ENCODE measurements at places on chromosomes 5 and 9.

DNA sequence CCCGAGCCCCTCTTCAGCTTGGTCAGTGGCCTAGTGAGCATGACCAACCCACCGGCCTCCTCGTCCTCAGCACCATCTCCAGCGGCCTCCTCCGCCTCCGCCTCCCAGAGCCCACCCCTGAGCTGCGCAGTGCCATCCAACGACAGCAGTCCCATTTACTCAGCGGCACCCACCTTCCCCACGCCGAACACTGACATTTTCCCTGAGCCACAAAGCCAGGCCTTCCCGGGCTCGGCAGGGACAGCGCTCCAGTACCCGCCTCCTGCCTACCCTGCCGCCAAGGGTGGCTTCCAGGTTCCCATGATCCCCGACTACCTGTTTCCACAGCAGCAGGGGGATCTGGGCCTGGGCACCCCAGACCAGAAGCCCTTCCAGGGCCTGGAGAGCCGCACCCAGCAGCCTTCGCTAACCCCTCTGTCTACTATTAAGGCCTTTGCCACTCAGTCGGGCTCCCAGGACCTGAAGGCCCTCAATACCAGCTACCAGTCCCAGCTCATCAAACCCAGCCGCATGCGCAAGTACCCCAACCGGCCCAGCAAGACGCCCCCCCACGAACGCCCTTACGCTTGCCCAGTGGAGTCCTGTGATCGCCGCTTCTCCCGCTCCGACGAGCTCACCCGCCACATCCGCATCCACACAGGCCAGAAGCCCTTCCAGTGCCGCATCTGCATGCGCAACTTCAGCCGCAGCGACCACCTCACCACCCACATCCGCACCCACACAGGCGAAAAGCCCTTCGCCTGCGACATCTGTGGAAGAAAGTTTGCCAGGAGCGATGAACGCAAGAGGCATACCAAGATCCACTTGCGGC lies 1.8 kb downstream of the EGR1 start:
- no peak for DNase-seq
- peaks cover 15% of the 10 kb centered on the region for H3K4me1 ChIP-seq
- peaks cover 25% of the 10 kb centered on the region for H3K27me3 ChIP-seq
- no peak overlapping the region for H3K27ac ChIP-seq

DNA sequence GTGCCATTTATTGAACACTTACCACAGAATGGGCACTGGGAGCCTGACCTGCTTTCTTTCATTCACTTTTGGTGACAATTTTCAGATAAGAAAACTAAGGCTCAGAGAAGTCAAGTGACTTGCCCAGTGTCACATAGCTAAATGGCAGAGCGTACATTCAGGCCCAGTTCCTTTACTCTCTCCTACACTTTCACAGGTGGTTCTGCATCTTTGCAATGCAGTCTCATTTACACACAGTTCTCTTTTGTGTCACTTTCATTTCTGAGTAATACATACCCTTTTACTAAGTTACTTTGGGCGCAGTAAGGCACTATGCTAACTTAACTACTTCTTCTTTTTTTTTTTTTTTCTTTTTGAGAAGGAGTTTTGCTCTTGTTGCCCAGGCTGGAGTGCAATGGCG lies 8.3 kb downstream of the NFIL3 start:
- H3K4me3 ChIP-seq = no peak overlapping the region
- no peaks in the 10 kb centered on the region for H3K36me3 ChIP-seq
- H3K27me3 ChIP-seq = peaks cover 9% of the 10 kb centered on the region
- no peak overlapping the region for H3K27ac ChIP-seq
- peaks cover 3% of the 10 kb centered on the region for H3K4me1 ChIP-seq

DNA sequence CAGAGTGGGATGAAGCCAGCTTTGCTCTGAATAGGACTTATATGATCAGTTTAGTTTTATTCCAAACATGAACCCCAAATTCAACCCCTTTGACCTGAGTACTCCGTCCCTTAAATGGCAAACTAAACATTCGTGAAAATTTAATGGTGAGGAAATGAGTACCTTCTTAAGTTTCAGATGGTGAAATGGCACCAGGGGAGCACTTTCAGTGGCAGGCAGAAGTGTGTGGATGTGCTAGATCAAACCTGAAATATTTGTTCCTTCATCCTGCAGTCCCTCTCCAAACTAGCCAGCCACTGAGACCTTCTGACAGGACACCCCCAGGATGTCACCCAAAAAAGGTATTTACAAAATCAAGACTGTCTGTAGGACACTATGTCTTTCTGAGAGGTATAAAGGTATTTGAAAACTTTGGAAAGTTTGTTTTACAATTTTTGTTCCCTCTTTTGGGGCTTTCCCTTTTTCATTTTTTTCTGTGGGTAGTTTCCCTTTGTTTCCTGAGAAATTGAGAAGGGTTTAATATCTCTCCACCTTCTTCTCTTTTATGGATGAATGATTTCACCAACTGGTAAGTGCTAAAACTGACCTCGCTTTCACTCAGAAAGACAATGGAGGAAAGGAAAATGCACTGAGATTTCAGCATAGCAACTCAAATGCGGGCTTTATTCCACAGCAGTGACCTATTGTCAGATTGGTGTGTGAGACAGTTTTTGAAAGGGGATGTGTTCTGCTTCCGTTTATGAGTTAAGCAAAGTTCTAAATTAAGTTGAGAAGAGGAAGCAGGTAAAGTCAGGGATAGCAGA lies 127.1 kb downstream of the TMC1 start:
- DNase-seq = no peak
- H3K4me1 ChIP-seq = no peaks in the 10 kb centered on the region
- H3K27ac ChIP-seq = no peak overlapping the region
- H3K4me3 ChIP-seq = no peak overlapping the region
- H3K27me3 ChIP-seq = no peaks in the 10 kb centered on the region

DNA sequence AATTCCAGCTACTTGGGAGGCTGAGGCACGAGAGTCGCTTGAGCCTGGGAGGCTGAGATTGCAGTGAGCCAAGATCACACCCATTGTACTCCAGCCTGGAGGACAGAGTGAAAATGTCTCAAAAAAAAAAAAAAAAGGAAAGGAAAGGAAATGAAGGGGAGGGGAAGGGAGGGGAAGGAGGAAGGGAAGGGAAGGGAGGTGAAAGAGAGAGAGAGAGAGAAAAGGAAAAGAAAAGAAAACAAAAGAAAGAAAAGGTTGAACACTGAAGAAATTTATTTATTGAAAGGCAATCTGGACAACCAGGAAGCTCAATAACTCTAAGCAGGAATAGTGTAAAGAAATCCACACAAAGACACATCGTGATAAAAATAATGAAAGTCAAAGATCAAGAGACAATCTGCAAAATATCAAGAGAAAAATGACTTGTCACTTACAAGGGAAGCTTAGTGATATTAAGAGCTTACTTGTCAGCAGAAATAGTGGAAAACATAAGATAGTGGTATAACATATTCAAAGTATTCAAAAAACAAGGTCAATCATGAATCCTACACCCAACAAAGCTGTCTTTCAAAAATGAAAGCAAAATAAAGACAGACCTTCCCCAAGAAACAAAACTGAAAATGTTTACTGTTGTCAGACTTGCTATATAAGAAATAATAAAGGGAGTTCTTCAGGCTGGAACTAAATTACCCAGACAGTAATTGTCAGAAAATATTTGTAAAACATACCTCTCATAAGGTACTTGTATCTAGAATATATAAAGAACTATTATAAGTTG lies 10.9 kb upstream of the RIMOC1 start:
- H3K27ac ChIP-seq = no peak overlapping the region
- H3K4me1 ChIP-seq = no peaks in the 10 kb centered on the region
- no peak overlapping the region for H3K4me3 ChIP-seq
- H3K36me3 ChIP-seq = no peaks in the 10 kb centered on the region
- no peak for DNase-seq

DNA sequence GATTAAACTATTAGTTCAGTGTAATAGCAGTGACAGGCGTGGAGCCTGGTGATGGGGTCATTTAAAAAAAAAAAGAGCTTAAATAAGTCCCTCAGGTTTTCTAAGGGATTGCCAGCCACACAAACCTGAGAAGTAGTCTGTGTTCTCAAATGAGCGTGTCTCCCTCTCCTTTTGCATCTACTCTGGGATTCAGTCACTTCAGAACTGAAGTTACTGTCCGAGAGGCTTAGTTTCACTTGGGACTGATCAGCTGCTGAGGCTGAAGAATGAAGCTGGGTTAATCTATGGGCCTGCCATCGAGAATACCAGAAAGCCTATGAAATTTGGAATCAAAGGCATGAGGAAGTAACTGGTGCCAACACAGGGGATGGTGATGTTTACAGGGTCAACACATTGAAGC lies 310.1 kb downstream of the ADAMTS6 start:
- DNase-seq = no peak
- no peaks in the 10 kb centered on the region for H3K27me3 ChIP-seq
- H3K4me3 ChIP-seq = no peak overlapping the region
- H3K36me3 ChIP-seq = no peaks in the 10 kb centered on the region
- no peak overlapping the region for H3K27ac ChIP-seq

DNA sequence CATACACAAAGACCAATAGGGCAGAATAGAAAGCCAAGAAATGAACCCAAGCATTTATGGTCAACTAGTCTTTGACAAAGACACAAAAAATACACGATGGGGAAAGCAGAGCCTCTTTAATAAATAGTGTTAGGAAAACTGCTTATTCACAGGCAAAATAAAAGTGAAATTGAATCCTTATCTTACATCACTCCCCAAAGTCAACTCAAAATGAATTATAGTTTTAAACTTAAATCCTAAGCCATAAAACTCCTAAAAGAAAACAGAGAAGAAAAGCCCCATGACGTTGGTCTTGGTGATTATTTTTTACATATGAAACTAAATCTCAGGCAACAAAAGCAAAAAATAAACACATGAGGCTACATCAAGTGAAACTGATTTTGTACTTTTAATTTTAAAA lies 46.8 kb downstream of the CHSY3 start:
- H3K4me3 ChIP-seq = no peak overlapping the region
- no peak for DNase-seq
- H3K27me3 ChIP-seq = no peaks in the 10 kb centered on the region
- H3K4me1 ChIP-seq = no peaks in the 10 kb centered on the region

GRCh38 chr5:89064736-89065135 lies 181.8 kb upstream of the MEF2C start:
- no peak overlapping the region for H3K4me3 ChIP-seq
- H3K36me3 ChIP-seq = no peaks in the 10 kb centered on the region
- no peaks in the 10 kb centered on the region for H3K27me3 ChIP-seq
- H3K4me1 ChIP-seq = no peaks in the 10 kb centered on the region

DNA sequence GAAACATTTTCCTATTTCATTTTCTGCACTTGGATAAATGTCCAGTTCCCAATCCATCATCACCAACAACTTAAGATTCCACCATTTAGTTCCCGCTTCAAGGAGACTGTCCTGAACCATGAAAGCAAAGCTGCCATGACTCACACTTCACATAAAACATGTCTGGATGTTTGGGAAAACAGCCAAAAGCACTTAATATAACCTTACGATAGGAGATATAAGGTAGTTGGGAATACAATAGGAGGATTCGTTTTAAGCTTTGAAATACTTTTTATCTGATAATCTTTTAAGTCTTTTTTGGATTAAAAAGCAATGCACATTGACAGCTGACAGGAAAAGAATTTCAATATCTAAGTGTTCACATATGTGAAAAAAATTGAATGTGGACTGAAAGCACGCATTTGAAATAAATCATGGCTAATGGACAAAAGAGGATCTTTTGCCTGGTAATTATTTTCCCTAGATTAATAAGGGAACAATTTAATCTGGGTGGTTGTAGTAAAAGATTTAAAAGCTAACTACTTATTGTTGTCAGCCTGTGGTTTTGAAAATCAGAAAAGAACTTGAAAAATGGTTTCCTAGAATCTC lies 17.3 kb upstream of the TGFBI start:
- no peak overlapping the region for H3K27ac ChIP-seq
- no peaks in the 10 kb centered on the region for H3K36me3 ChIP-seq
- DNase-seq = no peak

DNA sequence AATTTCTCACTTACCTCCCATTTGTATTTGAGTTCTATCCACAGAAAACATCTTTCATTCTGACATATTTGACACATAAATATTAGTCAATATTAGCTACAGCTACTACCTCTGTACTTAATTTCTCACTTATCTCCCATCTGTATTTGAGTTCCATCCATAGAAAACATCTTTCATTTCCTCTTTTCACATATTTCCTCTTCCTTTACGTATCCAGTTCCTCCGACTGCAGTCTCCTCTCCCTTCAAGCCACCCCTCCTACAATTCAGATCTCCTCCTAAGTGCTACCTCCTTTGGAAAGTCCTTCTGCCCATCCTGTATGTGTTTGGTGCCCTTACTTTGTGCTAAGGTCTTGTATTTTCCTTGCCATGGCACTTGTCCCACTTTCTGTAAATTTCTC lies 1.6 kb downstream of the SREK1IP1 start:
- peaks cover 4% of the 10 kb centered on the region for H3K36me3 ChIP-seq
- H3K27me3 ChIP-seq = no peaks in the 10 kb centered on the region
- peaks cover 15% of the 10 kb centered on the region for H3K4me1 ChIP-seq
- DNase-seq = no peak
- H3K27ac ChIP-seq = no peak overlapping the region

DNA sequence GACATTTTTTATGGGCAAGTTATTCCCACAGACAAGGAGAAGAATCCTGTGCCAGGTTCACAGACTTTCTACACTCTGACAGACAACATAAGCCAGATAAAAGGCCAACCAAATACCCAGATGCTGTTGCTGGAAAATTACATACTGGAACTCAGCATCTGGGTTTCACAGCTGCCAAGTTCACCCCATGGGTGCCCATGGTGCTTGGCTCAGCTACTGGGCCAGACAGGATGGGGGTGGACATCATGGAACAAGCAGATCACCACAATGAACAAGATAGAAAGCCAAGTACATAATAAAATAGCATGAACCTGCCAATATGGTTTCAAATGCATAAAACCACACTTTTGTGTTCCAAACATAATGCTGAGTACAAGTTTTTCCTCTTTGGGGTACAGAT lies 999.8 kb downstream of the NR2F1-AS1 start:
- DNase-seq = no peak
- no peaks in the 10 kb centered on the region for H3K4me1 ChIP-seq
- H3K36me3 ChIP-seq = no peaks in the 10 kb centered on the region

GRCh38 chr5:2303431-2304100 lies 420.8 kb upstream of the IRX4 start:
- no peaks in the 10 kb centered on the region for H3K27me3 ChIP-seq
- DNase-seq = no peak
- H3K4me1 ChIP-seq = peaks cover 2% of the 10 kb centered on the region
- no peak overlapping the region for H3K4me3 ChIP-seq
- no peak overlapping the region for H3K27ac ChIP-seq
- H3K36me3 ChIP-seq = no peaks in the 10 kb centered on the region

DNA sequence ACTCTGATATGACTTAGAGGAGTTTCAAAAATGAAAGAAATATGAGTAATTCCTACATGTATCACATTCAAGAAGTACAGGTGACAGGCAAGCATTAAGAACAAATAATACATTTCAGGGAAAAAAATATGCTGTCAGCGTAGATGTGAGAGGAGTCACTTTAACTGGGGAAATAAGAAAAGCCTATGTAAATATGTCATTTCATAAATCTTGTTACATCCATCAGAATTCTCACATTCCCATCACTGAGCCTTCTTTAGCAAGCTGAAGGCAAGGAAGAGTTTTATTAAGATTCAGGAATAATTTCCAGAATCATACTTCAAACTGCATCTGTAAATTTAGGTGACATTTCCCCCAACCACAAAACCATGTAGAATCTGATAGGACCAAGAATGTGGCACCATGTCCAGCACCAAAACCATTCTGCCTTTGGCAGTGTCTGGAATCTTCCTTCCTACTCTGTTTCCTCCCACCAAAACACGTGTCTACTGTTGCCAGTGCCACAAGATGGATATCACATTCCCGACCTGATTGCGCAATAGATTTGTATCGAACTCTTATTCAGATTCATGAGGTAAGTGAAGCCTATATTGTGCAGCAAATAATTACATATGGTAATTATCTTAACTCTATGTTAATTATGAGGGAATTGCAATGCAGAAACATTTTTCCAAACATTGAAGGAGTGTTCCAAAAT lies 690.9 kb downstream of the ISL1 start:
- H3K4me1 ChIP-seq = no peaks in the 10 kb centered on the region
- no peaks in the 10 kb centered on the region for H3K36me3 ChIP-seq
- H3K27ac ChIP-seq = no peak overlapping the region
- no peak for DNase-seq
- no peaks in the 10 kb centered on the region for H3K27me3 ChIP-seq
- H3K4me3 ChIP-seq = no peak overlapping the region

All from thymus (tissue), 14 donors.